ENCODE measurements at places on chromosomes 3 and 15.

GRCh38 chr3:195548501-195548900 lies 5.4 kb upstream of the PPP1R2 start:
- DNase-seq: no peak

GRCh38 chr15:94722024-94722636 lies 490.8 kb downstream of the MCTP2 start:
- DNase-seq: no peak

DNA sequence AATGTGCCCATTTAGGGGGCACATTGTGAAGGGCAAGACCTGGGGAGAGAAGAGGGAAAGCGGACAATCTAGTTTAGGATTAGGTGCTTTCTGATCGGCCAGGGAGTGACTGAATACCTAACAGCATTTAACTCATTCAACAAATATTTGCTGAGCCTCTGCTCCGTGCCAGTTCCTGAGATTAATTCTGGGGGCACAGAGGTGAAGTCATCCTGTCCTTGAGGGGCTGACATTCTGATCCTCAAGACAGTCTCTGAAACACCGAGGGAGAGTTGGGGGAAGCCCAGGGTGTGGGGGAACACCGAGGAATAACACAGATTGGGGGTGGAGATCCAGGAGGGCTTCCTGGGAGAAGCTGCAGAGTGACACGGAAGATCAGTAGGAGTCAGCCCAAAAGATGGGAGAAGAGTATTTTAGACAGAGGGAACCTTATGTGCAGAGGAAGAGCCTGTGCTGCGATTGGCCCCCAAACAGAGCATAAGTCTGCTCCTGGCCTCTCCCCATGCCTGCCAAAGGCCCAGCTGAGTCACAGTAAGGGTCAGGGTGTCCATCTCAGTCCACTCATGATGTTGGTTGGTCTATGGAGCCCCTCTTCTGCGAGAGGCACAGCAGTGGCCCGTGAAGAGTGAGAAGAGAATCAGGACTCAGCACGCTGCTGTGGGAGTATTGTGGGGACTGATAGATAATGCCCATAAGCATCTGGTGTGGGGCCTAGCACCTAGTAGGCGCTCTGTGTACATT lies 60.2 kb downstream of the AMOTL2 start:
- no peak for DNase-seq

- DNase-seq: no peak
These were observed 312.4 kb upstream of the KCNMB2 start for GRCh38 chr3:178223876-178224275.

GRCh38 chr3:10495003-10495402 lies 10.4 kb downstream of the ATP2B2 start:
- peak; percentile 8 for DNase-seq

GRCh38 chr15:70286113-70286806 lies 188.5 kb upstream of the TLE3 start:
- DNase-seq: no peak

DNA sequence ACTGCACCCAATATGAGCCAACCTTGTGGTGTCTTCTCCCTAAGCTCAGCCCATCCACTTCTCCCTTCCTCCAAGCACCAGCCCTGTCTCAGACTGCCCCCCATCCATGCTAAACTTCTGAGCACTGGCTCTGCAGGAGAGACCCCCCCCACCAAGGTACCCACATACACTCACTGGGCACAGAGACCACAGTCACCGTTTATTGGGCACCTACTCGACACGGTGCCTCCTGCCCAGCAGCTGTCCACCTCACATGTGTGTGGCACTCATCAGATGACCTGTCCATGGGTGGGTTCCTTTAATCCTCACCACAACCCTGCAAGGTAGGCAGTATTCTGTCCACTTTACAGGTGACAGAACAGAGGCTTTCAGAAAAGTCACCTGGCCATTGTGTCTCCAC lies 22.3 kb upstream of the SFMBT1 start:
- DNase-seq: no peak

DNA sequence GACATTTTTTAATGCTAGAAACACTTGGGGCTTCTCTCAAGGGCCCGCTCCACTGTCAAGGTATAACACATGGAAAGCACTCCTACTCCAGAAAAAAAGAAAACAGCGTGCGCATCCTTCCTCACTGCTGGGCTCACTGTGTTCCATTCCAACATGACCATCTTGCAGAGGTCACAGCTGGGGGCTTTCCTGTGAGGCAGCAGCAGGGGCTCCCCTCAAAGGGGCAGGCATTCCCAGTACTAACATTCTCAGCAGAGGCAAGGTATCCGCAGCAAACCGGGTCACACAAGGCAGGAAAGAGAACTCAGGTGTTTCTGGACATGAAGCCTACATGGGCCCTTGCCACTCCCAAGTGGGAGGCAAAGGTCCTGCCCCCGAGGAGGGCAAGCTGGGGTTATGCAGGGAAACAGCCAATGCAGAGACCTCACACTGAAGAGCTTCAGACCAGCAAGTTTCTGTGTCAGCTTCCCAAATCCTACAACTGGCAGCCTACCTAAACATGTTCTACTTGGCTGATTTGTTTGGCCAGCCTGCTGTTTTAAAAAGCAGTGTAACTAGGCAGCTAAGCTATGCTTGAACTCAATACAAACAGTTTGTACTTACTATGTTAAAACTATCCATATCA lies 6.4 kb downstream of the BDH1 start:
- DNase-seq: no peak

- DNase-seq: no peak
These were observed 13.1 kb upstream of the DYNC1LI1 start for GRCh38 chr3:32583708-32584107.

GRCh38 chr15:98865397-98866339 lies 141.9 kb downstream of the PGPEP1L start:
- DNase-seq: peak; percentile 56

GRCh38 chr3:50611464-50612233 lies at the start of gene CISH:
TSS of gene CISH (minus strand) at chr3:50611774. CDS start at chr3:50611650, 124 bp downstream.
- DNase-seq: peak; percentile 94

DNA sequence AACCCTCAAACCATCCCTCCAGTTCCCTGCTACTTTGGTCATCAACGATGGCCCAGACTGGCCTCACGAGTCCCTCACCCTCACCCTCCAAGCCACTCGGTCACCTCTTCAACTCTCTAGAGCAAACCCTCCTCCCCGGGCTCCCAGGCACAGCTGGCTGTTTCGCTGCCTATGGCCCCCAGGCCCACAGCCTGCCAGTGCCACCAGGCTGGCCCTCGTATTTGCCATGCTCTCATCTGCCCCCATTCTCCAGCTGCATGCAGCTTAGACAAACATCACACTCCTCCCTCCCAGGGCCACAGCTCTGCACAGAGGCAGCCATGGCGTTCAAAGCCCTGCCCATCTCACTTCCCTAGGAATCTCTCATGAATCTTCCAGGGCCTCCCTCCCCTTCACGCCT lies 13.8 kb downstream of the RAB43 start:
- DNase-seq: no peak

DNA sequence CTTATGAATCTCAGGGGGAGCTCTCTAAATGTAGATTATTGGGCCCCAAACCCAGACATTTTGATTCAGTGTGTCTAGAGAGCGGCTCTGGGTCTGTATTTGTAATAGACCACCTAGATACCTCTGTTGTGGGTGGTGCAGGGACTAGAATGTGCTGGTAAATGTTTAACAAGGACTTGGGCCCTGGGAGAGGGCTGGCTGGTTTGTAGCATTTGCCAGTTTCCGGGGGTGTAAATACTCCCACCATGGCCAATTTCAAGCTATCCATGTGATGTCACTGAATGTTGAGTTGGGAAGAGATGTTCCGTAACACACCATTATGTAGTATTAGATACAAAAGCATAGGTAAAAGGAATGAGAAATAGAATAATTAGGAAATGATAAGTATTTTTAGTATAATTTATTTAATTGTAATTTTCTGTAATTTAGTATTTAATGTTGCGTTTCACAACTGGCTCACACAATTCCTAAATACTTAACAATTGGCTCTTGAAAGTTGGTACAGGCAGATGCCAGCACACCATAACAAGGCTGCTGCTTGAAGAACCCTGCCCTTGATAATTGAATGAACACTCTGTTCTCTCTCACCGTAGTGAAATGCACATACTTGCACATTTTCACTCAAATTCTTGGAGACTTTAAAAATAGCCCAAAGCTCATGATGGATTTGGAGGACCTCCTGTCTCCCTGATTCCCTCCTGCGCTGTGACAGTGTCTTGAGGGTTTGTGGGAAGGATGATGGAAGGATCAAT lies 359.2 kb upstream of the PROK2 start:
- no peak for DNase-seq

GRCh38 chr3:85796140-85796539 lies 837.4 kb downstream of the CADM2 start:
- DNase-seq: no peak

- DNase-seq: no peak
These were observed 6.9 kb downstream of the CCRL2 start for GRCh38 chr3:46413951-46414350.

DNA sequence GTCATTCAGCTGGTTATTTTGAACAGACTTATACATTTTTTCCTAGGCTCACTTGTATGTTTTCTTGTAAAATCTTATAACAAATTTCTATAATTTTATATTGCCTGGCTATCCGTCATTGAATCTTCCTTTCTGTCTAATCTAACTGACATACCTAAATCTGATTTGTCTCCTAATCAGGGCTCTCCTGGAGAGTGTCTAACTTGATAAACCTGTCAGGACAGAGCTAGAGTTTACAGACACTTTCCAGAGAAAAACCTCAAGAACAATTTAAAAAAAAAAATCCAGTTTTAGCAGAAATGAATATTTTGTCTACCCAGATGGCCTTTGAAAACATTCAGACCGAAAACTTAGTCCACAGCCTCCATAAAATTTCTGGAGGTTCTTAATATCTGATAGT lies 1305.8 kb downstream of the ROBO1 start:
- DNase-seq: no peak

GRCh38 chr15:50865515-50866353 lies 42.7 kb upstream of the AP4E1 start:
- DNase-seq: no peak

DNA sequence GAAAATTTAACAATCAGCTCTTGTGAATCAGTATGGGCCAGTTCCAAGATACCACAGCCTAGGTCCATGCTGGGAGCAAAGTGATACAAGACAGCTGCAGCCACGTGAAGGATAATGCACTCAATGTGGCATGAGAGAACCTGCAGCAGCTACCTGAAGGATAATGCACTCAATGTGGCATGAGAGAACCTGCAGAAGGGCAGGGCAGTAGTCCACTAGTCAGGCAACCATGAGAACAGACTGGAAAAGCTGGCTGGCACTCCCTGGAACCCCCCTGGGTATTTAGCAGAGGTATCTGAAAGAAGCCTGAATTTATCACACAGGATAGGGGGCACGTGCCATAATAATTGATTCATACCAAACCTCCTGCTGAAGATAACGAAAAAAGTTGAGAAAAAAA lies 237.6 kb downstream of the ATP8B4 start:
- DNase-seq: no peak

GRCh38 chr3:69368129-69368741 lies 17.7 kb downstream of the FRMD4B start:
- no peak for DNase-seq

DNA sequence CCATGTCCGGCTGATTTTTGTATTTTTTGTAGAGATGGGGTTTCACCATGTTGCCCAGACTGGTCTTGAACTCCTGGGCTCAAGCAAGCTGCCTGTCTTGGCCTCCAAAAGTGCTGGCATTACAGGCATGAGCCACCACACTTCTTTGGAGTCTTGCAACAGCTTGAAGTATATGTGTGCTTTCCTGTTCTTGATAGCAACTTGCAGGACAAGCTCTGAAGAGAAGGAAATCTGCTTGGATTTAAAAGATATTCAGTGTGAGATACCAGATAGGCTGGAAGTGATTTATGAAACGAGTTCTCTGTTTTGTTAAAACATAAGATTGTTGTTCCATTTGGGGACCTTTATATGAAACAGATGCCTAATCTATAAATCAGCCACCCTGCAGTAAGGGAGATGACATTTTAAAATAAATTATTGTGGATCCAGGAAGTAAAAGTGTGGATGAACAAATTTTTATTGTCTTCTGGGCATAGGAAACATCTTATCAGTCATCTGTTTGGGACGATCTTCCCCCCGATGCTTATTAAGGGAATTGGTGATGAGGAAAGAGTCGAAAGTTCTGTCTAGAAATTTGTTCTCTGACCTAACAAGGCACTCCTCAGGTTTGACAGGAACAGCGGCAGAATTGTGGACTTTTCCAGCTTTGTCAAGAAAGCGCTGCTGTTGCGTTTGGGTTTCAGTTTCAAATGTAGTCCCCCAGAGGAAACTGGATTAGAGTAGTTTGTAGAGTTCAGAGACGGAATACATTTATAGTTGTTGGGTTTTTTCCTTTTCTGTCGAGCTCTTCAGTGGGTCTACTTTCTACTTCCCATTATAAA lies 53.7 kb upstream of the MAGI1 start:
- DNase-seq: no peak

GRCh38 chr3:37862903-37863815 lies 1.5 kb downstream of the CTDSPL start:
- DNase-seq: no peak

DNA sequence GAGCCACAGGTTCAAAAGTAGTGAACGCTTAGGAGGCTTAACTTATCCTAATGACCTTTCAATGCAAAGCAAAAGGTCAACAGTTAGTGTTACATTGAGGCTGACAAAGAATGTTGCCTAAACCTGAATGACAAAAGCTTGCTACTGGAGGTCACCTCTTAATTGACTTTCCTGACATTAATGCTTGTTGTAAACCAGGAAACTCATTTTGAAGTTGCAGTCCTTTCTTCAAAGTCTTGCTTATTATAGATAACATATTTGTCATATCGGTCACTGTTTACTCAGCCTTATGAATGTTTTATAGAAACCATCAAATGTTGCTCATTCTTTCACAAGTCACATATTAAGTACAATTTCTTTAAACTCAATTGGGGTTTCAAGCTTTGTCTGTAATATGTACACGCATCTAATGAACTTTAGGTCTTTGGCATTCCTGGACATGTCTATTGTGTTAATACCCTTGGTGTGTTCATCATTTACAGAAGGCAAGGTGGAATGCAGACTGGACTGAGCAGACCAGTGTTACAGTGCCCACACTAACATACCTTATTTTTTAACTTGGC lies 488.2 kb upstream of the NECTIN3 start:
- DNase-seq: no peak

GRCh38 chr15:29765898-29766527 lies 56.3 kb downstream of the TJP1 start:
- no peak for DNase-seq

DNA sequence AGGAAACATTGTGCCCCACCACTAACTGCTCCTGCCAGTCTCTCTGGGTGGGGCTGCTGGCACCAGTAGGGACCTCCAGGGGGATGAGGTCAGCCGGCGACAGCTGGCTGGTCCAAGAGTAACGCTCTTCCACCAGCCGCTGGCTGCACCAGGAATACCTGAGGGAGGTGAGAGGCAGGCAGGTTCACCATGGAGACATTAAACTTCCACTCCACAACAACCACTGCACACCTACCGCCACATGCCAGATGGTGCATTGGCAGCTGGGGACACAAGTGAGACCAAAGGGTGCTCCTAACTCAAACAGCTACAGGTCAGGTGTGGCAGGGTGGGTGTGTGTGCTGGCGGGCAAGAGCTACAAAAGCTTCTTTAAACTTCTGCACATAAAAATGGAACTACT lies 4.5 kb downstream of the POLG start:
- DNase-seq: no peak

Measured in GOT3 (cell line).